ENCODE measurements at places on chromosomes 12 and 14. TPM values are rescaled to one million over a fixed set of nuclear protein-coding genes. Genes with fewer than 3 reads are reported as not detected.

TEAD4 gene
- 19.9 TPM for total RNA-seq

CCDC85C gene
- total RNA-seq, result 42.3 TPM

SDSL gene
- 2.3 TPM for total RNA-seq

SERPINA10 gene
- not detected for total RNA-seq

KNTC1 gene
- 17.1 TPM for total RNA-seq

OTUB2 gene
- 5.3 TPM for total RNA-seq

LPAR5 gene
- total RNA-seq, result 16.6 TPM

IL26 gene
- not detected for total RNA-seq

PLEKHD1 gene
- not detected for total RNA-seq

OTX2 gene
- not detected for total RNA-seq

CACNA1C gene
- total RNA-seq, result not detected

CATSPERB gene
- total RNA-seq, result 1.6 TPM

IGF1 gene
- not detected for total RNA-seq

CYP46A1 gene
- not detected for total RNA-seq

OAS2 gene
- total RNA-seq, result 0.33 TPM

CFAP54 gene
- total RNA-seq, result 0.63 TPM

TAS2R42 gene
- not detected for total RNA-seq

BCL2L14 gene
- not detected for total RNA-seq

HOTAIR gene
- not detected for total RNA-seq

RASAL1 gene
- 1.1 TPM for total RNA-seq

EML1 gene
- total RNA-seq, result 7.9 TPM

TBX5 gene
- total RNA-seq, result 0.35 TPM

TAS2R31 gene
- not detected for total RNA-seq

LRRC23 gene
- 8.9 TPM for total RNA-seq

PITPNM2 gene
- 7.4 TPM for total RNA-seq

KLRF1 gene
- total RNA-seq, result not detected

ZNF385A gene
- 52.3 TPM for total RNA-seq

LHX5 gene
- 0.28 TPM for total RNA-seq

PLA2G1B gene
- total RNA-seq, result not detected

CCDC177 gene
- not detected for total RNA-seq

RD3L gene
- total RNA-seq, result not detected

MNAT1 gene
- 48.2 TPM for total RNA-seq

KRT6C gene
- 261 TPM for total RNA-seq

ACADS gene
- 7.3 TPM for total RNA-seq

SMIM41 gene
- not detected for total RNA-seq

TMEM253 gene
- 0.49 TPM for total RNA-seq

LIN7A gene
- 0.56 TPM for total RNA-seq

CD69 gene
- total RNA-seq, result not detected

Measured in airway epithelial cell (primary cell).